Activated CD8-positive, alpha-beta memory T cell treated with anti-CD3 and anti-CD28 coated beads, Interleukin-2, amount 50 U/mL, for 48 hours (primary cell): ENCODE measurements at places on chromosomes 7 and 10.

DNA sequence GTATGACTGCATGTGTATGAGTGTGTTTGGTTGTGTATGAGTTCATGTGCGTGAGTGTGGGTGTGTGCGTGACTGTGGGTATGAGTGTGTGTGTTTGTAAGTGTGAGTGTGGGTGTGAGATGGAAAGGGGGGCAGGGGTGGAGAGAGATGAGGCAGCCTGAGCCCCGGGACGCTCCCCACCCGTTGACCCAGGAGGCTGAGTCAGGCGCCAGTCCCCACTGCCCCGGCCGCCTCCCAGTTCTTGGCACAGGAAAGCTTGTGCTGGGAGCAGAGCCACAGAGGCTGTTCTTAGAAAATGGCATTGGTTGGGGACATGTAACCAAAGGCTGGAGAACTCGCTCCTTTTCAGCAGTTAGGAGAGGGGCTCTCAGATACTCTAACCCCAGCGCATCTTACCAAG lies 27.8 kb upstream of the NUB1 start:
- DNase-seq: peak; percentile 50

DNA sequence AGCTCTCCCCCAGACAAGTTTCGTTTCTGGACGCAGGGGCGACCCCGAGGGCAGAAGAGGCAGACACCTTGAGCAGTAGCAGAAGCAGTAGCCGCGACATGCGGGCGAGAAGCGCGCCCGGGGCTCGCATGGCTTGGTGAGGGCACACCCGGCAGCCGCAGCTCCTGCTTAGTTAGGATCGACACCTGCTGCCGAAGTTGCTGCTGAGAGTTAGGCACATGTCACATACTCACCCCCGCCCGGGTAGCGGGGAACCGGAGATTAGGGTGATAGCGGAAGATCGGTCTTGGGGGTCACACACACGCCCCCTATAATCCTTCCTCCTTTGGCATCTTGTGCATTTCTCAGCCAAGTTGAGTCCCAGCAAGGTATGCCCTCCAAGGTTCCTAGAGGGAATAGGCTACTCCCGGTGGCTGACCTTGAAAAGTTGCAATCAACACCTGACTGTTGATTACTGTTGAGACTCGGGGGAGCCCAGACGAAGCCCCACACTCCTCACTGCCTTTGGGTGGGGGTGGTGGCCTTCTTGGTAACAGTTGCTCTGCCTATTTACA lies 668 bp downstream of the GPR37 start:
- peak; percentile 64 for DNase-seq

- DNase-seq: no peak
Measured at GRCh38 chr7:157195868-157196267, 57.1 kb downstream of the UBE3C start.

GRCh38 chr10:74121368-74121767 lies 29.3 kb downstream of the AP3M1 start:
- DNase-seq: no peak

DNA sequence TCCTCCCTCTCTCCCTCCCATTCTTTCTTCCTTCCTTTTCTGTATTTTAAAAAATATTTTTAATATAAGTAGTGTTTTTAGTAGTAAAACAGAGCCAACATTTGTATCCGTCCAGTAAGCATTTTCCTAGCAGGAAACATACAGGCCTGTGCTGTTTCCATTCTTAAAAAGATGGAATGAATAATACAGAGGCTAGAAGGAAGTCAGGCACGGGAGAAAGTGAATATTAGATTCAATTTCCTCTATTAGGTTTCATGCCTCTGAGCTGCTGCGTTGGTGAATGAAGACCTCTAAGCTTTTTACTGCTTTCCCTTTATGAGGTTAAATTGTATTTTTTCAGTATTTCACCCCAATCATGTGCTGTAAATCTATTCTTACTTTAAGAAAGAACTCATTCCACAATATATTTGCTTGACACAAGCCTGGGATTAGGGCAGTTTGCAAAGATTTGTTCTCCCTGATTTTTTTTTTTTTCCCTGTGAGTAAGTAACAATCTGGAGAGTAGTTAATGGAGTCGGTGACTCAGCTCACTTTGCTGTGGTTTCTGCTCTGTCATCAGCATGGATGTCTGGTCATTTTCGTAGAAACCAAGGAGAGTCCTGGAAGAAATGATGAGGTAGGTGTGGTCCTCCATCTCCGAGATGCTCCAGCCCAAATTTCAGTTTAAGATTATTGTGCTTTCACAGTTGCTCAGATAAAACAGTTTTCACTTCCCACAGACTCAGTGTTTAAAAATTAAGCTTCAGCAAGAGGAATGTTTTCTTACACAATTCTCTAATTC lies 76.1 kb upstream of the PITRM1 start:
- no peak for DNase-seq

DNA sequence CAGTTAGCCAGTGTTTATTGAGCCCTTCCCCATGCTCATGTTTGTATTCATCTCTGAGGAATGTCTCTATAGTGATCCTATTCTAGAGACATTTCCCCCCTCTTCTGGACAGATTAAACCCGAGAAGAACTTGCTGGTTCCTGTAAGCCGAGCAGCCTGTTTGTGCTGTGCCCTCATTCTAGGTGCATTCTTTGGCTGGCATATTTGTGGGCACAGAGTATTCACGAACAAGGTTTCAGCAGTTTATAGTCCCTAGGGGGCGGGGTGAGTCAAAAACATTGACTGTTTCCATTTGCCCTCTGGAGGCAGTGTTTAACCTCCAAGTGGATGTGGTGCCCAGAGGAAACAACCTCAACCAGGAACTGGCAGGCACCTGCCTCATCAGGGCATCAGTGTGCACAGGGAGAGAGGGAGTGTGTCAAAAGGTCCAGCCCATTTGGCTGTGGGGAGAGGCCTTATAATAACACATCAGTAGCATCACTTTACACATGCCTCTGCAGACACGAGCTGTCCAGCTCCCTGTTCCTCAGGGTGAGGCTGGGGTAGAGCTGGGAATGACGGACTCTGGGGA lies 273.3 kb upstream of the LRGUK start:
- DNase-seq: no peak

DNA sequence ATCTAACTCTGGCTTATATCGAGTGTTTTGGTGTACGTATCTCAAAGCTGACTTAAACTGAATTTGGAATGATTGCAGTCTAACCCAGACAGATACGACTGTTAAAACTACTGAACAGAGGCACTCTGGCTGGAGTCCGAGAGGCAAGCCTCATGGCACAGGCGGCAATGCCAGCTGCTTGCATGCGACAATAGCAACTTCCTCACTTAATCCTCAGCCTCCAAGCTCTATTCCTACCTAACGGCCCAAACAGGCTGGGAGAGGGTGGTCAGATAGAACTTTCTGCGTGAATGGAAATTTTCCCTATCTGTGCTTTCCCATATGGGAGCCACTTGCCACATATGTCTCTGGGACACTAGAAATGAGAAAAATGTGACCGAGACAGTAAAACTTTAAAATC lies 292.0 kb upstream of the KLF6 start:
- no peak for DNase-seq

DNA sequence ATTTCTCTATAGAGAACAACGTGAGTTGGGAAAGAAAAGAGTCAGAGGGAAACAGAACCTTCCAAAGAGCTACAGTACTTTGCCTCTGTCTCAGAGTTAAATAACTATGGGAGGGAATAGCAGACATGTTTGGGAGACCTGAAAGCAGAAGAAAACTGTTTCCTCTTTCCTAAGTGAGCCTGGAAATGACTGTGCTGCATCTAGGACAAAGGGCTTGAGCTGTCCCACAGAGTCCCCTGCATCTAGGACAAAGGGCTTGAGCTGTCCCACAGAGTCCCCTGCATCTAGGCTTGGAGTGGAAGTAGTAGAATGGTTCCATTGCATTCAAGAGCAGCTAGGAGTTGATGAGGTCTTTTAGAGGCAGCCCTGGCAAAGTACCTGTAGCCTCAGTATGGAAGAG lies 149.7 kb downstream of the DKK1 start:
- DNase-seq: no peak

GRCh38 chr7:44322631-44323363 lies 2.6 kb downstream of the CAMK2B start:
- no peak for DNase-seq

GRCh38 chr10:96310321-96310669 lies 6.1 kb downstream of the DNTT start:
- DNase-seq: no peak

DNA sequence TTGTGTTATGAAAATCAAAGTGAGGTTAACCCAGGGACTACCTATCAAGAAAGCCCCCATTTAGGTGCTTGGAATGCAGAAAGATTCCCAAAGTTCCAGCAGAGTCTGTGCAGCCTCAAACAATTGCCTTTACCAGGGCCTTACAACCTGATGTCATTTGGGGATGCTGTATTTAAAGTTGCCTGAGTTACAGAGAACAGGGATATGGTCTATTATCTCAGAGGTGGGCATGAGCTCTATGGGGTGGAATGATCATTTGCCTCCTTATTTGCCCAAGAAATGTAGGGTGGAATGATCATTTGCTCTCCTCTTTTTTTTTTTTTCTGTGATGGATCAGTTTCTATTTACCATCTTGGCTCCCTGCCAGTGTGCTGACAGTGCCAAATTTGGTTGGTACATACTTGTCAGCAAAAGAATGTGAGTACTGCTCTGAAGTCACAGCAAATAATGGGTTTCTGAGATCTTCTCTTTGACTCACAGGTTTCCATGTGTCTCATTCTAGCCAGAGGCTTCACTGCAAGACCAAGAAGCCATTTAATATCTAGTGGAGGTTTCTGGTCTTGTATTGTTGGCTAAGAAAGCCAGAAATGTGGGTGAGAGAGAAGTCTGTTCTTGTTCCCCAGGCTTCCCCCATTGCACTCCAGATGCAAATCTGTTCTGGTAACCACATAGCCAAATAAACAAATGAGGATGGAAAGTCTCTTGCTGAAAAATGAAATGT lies 45.5 kb upstream of the ZNRF2 start:
- DNase-seq: peak; percentile 59

- DNase-seq: no peak
Measured at GRCh38 chr7:1651031-1651446, 19.0 kb upstream of the ELFN1 start.

DNA sequence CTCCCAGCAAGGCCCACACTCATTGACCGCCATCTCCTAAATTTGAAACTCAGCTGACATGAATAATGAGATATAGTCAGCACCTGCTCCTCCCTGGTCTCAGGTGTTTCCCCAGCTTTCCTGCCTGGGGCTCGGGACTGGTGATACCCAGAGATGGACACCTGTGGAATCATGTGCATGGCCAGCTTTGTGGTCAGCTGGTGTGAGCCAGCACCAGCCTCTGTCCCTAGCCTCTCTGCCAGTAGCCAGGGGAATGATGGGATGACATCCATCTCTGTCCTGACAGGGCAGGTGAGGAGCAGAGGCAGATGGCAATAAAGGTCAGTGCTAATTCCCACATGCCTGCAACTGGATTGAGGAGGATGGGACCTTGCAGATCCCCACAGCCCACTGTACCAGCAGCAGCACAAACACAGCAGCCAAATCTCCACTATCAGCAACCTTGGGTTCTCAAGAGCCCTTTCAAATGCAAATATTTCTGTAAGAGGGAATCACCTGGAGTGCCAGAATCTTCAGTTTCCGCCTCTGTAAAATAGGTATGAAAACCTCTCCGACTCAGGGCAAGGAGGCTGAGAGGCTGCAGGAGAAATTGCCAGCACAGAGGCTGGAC lies 329.2 kb upstream of the ZMIZ1 start:
- no peak for DNase-seq
